Activated T-cell treated with anti-CD3 and anti-CD28 coated beads, Interleukin-2, amount 50 U/mL, for 72 hours (primary cell): ENCODE measurements at places on chromosomes 1 and 21.

DNA sequence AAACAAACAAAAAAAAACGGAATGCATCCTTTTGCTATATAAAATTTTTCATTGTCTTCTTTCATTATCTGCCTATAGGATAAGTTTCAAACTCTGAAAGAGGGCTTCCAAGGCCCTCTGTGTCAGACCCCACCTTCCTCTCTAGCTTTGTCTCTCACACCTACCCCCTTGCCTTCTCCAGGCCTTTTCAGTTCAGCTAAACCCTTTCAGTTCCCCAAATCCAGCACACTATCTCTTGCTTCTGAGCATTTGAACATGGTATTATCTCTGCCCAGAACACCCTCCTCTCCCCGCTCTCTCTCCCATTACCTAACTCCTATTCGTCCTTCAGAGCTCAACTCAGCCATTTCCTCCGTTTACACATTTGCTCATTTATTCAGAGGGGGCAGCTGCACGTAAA is 35.7 kb downstream of the C1orf216 start:
- no peak for DNase-seq

DNA sequence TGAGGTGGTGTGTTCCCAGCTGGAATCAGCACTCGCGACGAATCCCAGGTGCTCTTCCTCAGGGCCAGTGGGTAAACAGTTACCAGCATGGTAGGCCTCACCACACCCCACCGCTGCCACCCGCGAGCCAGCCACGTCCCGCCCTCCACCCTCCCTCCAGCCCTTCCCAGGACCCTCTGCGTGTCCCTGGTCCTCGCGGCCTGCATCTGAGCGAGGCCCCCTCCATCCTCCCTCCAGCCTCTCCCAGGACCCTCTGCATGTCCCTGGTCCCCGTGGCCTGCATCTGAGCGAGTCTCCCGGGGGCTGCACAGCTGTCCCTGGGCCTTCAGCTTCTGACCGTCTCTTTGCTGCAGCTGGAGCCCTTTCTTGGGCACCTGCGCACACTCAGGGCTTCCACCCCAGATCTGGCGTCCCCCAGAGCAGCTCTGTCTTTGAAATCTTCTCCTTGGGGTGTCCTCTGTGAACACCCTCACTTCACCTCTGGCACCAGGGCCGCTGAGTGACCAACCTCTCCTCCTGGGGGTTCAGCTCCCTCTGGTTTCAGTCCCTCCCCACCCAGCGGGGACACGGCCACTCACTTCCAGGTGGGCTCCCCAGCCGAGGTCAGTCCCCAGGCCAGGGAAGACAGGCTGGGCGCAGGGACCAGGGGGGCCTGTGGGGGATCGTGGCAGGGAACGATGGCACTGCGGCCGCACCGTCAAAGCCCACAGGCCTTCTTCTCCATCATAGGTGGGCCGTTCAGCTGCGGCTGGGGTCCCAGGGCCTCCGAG is 57.8 kb upstream of the COL6A2 start:
- DNase-seq: no peak

GRCh38 chr1:89535537-89535936 is 10.9 kb downstream of the LRRC8B start:
- DNase-seq: no peak

DNA sequence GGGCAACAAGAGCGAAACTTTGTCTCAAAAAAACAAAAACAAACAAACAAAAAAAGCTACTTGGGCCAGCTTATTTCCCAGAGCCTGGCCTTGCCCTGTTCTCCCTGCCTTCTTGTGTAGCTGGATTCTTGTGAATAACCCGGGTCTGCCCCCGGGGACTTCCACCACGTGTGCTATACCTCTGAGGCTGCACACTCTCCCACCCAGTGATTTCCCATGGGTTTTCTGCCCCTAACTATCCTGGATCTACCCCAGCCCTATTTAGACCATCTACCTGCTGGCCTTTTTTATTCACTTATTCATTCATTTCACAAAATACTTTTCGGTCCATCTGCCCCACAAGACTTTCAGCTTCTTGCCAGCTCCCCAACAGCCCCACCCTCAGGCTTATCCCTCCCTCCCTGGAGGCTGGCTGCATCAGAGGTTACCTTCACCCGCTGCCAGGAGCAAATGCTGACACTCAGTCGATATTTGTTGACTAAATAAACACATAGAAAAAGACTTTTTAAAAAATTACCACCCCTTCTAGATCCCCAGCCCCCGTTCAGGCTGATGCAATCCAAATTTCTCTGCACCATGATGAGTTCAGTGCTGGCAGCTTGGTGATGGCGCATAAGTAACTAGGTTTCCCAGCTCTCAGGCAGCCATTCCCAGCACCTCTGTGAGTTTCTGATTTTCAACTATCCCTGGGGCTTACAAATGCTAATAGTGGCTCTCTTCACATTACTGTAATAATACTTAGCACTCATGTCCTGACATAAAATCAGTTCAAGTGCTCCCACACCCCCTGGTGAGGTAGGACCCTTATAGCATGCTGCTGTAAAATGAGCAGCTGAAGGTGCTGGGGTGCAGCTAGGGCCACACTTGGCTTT is 30.7 kb upstream of the TARBP1 start:
- no peak for DNase-seq

DNA sequence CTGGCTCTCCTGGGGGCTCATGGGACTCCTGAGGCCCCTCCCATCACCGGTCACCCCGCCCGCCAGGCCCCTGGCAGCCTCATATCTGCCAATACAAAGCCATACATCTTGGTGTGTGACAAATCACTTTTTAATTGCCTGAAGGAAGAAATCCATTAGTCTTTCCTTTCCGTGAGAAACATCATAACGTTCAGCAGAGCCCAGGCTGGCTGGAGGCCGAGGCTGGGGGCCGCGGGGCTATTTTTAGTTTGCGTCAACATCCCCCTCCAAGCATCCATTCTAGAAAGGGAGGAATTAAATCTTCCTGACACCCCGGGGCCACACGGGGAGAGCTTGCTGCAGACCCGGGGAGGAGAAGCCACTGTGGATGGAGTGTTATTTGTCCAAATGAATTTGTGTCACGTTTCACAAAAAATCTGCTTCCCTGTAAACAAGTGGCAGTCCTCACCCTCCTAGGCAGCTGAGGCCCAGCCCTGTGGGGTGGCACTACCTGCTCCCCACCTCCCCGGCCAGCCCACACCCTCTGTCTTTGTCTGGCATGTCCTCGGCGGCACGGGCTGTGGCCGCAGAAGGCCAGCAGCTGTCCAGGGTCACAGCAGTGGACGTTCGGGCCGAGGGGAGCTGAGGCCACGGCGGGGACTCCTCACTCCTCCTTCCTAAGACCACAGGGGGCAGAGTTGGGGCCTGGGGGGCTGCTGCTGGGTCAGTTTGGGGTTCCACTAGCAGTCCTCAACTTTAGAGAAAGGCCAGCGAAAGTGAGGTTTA is 236.9 kb upstream of the VAMP3 start:
- DNase-seq: no peak

- DNase-seq: no peak
These were observed 102.6 kb downstream of the ADSS2 start for GRCh38 chr1:244349103-244349531.
